NCI-H345 (cell line): ENCODE measurements at places on chromosomes 12 and 14.

DNA sequence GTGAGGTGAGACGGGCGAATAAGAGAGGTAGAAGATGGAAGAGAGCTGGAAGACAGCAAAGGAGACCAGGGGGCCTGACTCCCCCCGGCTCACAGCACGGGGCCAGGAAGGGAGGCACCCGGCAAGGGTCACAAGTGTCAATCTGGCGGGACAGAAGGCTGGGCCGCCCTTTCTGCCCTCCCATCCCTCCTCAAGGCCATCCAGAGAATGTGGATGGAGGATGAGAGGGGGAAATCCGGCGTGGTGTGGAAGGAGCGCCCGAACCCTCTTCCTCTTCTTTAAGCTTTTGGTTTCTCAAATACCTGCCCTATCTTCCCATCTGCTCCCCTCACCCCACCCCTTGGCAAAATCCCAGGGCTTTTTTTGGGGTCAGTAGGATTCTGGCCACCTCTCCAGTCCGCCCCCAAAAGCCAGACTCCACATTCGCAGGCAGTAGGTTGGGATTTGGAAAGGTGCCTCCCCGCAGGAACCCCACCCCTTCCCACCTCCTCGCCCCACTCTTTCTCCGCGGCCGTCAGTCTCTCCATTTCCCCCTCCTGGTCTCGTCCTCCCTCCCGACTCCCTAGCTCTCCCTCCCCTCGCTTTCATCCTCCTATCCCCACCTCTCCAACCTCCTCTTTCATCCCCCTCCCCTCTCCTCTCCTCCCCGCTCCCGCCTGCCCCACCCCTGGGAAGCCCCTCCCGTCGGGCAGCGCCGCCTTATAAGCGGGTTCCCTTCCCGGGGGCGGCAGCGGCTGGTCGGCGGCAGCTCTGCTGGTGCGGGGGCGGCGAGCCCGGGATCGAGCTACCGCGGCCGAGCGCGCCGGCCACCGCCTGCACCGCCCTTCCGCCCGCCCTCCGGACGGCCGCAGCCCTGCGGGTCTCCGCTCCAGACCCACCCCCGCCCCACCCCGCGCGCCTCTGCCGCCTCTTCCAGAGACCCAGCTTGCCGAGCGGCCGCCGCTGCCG lies at the start of gene PTMS:
TSS of gene PTMS (plus strand) at position 730 of the 948 bp plus-strand sequence. CDS start 343 bp downstream, outside the sequence.
- peak; percentile 97 for DNase-seq

GRCh38 chr12:8697120-8697475 lies 693 bp upstream of the RIMKLB start:
- DNase-seq, result peak; percentile 48

DNA sequence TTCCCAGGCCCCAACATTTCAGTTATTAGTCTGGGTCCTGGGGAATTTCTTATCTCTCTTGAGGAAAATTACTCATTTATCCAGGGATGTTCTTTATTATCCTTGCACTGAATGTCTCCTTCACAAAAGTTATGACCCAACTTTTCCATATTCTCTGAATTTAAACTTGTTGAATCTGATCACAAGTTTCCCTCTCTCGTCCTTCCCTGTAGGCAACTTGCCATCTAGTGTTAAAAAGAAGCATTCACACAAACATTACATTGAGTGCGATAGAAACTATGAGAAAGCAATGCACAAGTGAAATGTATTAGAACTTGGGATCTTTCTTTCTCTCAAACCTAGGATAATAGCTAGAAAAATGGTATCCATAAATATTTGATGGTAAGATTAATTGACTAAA lies 608.4 kb downstream of the FSCB start:
- no peak for DNase-seq

DNA sequence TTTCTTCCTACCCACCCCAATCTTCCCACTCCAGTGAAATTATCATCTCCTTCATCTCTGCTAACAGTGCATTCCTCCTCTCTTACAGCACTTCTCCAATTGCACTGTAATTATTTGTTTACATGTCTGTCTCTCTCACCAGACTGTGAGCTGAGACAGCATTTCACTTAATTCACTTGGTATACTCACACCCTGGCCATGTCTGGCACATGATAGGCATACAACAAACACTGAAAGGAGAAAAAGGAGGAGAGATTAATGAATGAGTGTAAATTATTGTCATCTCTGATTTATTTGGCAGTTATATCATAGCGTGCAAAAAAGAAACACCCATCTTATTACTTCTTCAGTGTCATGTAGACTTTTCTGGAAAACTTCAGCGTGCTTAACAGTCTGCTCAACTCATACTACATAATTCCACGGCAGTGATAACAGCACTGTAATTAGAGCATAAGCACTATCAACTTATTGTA lies 452.3 kb downstream of the ADAMTS20 start:
- no peak for DNase-seq

DNA sequence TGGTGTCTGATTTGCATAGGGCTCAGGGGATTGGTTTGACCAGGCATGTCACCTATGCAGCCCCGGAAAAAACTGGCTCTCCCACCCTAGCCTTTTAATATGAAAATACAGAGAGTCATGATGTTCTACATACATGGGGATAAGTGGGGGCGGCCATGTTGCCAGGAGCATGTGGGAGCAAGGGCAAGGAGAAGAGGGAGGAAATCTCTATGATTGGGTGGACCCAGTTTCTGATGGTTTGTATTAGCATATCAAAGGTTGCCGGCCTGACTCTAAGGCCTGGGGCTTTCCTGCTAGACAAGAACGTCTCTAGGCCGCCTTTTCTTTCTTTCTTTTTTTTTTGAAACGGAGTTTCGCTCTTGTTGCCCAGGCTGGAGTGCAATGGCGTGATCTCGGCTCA lies 123.4 kb upstream of the CPSF6 start:
- DNase-seq, result no peak

DNA sequence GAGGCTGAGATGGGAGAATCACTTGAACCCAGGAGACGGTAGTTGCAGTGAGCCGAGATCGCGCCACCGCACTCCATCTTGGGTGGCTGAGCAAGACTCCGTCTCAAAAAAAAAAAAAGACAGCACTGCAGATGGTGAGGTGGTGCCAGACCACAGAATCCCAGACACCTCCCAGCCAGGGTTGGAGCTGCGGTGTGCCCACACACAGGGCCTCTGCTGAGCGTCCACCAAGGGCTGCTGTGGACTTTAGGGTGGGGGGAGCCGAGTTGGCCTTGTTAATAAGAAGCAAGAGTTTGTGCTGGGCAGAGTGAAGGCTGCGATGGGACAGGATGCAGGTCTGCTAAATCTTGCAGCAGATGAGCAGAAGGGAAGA lies 14.2 kb downstream of the KMT5A start:
- no peak for DNase-seq

- DNase-seq, result no peak
Observed at GRCh38 chr12:112971248-112971647, 7.1 kb upstream of the OAS2 start.

- peak; percentile 17 for DNase-seq
Observed at GRCh38 chr14:90760591-90761316, 55.5 kb downstream of the TTC7B start.

DNA sequence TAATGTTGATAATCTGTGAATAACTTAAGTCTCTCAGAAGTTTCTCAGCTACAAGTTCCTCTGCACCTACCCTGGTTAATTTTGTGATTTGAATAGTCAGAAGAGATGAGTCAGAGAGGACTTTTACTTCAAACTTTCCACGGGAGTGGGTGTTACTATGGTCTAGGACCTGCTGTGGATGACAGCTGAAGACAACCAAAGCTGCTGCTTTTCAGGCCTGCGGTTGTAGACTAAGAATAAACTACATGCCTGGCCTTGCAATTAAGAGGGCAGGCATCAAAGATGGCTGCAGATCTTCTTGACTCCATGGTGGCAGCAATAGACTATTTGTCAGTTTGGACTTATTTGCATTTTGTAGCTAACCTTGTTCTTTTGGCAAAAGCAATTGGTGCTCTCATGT lies 227.1 kb upstream of the KRR1 start:
- no peak for DNase-seq

DNA sequence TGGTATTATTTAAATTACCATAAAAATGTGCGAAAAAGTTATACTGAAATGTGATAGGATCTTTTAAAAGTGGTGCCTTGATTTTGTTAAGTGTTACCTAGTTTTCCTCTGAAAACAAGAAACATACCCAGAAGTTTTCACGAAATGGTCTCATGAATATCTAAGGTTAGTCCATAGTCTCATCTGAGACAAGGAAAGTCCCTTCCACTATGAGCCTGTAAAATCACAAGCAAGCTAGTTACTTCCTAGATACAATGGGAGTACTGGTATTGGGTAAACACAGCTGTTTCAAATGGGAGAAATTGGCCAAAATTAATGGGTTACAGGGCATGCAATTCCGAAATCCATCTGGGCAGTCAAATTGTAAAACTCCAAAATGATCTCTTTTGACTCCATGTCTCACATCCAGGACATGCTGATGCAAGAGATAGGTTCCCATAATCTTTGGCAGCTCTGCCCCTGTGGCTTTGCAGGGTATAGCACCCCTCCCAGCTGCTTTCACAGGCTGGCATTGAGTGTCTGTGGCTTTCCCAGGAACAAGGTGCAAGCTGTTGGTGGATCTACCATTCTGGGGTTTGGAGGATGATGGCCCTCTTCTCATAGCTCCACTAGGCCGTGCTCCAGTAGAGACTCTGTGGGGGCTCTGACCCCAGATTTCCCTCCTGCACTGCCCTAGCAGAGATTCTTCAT lies 271.4 kb downstream of the NAV3 start:
- DNase-seq, result no peak

DNA sequence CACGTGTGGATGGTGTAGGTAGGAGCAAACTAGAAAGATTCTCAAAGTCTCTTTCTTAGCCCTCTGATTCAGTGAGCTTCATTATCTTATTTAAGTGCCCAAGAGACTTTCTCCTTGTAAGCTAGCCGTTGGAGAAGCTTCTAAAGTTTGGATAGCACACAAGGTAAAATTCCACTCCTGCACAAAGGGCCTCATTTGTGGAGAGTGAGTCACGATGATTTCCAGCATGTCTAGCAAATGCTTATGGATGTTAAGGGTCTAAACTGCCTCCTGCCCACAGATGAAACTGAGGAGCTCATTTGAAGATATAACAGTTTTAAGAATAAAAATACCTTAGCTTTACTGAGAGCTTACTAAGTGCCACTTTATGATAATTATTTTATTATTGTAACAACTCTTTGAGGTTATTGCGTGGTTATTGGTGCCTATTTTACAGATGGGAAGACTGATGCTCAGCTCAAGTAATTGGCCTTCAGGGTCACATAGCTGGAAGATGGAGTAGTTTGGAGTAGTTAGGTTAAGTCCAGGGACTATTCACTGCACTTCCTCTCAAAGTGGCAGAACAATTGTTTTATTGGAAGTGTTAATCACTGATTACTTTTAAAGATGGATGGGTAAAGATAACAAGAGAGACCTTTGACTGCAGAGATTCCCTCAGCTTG lies 78.7 kb upstream of the HIF1A start:
- DNase-seq, result no peak
